ENCODE measurements at places on chromosomes 4 and X.
A peak's percentile ranks its signal among the peaks of the same experiment; 100 is the strongest.

GRCh38 chr4:22063613-22064012, 115.0 kb upstream of the KCNIP4 start:
- DNase-seq: no peak

DNA sequence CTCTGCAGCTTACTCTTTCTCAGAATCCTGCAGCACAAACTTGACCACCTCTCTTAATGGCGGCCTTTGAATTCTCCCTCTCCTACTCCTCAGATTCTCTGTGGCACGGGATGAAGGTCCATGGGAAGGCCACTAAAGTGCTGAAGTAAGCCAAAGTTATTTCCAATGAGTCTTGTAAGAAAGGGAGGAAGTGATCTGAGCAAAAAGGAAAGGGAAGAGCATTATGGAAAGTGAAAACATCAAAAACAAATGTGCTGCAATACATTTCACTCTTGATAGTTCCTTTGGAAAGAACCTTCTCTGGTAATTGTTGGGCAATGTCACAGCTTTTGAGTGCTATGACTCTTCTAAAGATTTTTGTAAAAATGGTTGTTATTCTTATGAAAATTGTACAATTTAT, 54.3 kb upstream of the CAMK2D start:
- DNase-seq: no peak

DNA sequence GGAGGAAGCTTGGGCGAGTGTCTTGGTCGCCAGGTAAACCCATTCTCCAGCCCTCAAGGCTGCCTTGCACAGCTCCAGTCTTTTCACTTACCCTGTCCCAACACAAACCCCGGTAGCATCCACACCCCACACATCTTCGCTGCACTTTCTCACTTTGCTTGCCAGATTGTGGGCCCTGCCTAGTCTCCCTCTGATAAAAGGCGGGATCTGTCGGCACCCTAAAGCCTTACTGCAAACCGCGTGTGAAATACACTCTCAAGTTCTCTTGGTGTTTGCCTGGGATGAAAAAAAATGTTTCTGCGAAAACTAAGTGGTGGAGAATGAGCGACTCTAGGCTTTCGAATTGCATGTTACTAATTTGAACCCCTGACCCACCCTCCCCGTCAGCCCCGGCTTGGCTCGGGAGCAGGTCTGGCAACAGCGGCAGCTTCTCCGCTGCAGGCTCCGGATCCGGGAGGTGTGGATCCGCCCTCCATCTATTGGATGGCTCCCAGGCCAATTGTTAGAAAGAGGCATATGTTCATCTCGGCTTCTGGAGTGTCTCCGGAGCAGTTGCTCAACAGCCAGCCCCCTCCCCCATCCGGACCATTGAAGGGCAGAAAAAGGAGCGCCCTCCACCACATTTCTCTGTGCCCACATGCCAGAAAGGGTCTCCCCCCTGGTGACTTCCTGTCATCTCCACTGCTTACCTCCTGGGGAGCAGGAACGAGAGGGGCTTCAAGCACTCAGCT, 3.0 kb upstream of the CITED1 start:
- peak; percentile 53 for DNase-seq

DNA sequence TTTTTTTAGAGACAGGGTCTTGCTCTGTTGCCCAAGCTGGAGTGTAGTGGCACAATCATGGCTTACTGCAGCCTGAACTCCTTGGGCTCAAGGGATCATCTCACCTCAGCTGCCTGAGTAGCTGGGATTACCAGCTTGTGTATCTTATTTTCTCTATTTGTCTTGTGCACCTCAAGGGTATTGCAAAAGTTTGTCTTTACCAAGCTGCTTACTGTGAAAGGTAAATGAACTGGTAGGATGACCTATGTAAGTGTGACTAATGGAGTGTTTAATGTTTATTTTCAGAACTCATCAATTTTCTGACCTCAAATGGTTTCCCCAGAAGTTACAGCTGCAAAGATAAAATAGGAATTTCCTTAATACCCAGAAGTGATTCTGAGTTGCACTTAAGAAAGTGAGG, 5.3 kb upstream of the FGA start:
- no peak for DNase-seq

DNA sequence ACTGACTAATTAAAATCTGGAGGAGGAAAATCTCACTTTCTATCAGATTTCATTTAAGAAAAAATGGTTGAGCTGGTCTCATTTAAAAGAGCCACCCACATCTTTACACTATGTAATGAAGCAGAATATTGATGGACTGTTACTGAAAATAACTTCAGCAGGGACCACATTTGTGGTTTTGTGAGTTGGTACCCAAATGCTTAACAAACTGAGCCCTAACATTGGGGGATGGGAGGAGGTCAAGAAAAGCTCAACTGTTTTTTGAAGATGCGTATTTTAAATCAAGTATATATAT, 30.1 kb downstream of the HOPX start:
- DNase-seq: no peak

GRCh38 chr4:112085156-112086035, 59.9 kb upstream of the FAM241A start:
- DNase-seq: peak; percentile 38

DNA sequence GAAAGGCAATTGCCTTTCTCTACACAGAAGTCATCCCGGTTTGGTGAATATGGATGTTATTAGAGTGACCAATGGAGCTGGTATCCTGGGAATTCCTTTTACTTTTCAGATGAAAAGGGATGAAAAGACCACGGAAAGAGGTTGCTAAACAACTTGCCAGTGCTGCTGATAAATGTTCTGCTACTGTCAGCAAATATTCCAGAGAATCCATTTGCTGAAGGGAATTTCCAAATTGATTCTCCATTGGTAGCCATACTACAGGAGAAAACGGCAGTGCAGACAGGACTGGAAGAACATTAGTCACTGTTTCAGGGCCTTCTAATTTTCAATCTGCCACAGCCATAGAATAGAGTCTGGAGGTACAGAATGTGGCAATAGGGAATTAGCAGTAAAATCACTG, 451.5 kb downstream of the PCDH11X start:
- no peak for DNase-seq

DNA sequence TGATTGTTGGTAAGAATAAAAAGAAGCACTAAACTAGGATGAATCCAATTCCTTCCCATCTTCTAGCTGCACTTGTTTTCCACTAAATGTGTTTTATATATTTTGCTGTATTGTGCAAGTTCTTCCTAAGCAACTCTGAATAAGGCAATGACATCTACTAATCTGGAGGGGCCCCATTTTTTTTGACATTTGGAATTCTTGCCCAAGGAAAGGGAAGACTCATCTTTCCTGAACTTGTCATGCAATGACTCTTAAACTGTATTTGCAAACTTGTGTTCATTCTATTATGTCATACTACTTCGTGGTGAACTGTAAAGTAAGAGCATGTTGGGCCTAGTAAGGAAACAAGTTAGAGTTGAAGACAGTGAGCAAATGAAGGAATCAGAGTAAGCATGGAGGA, 45.9 kb downstream of the FREM3 start:
- DNase-seq: no peak

GRCh38 chrX:44482575-44482974, 60.1 kb downstream of the FUNDC1 start:
- DNase-seq: no peak

DNA sequence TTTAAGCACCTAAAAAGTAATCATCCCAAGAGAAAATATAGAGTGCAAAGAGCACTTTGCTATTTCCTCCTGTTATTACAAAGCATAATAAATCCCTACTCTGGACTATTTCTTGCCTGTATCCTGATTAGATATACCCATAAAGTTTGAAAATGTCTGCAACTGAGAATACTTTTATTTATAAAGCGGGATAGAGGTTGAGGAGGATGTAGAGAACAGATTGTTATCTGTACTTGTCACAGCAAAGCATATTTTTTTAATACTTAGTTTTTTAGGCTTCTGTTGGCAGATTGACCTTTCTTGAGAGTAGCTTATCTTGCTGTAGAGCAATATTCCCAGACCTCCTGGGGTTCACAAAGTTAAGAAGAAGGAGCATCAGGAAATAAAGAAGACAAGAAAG, 396.1 kb downstream of the KCNIP4 start:
- no peak for DNase-seq

DNA sequence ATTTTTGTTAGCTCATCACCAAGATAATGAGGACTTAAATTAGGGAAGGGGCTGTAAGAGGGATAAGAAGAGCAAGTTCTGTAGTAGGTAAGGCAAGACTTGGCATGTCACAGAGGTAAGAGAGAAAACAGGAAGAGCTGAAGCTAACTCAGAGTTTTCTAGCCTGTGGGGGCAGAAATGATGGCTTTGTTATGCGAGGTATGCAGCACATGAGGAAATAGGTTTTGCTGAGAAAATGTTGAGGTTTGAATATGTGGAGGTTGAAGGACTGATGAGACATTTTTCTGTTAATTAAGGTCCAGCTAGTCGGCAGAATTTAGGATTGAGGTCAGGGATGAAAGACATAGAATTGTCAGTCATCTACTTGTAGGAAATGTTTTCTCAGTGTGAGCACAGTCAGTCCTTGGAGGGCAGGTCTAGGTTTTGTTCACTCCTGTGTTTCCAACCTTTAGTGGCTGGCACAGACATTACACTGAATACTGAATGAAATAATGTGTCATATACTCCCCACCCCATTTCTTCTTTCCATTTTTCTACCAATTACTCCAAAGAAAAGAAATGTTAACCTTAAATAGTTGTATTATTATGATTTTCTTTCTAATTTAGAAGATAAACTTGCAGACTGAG, 154.0 kb upstream of the AADAT start:
- DNase-seq: no peak

DNA sequence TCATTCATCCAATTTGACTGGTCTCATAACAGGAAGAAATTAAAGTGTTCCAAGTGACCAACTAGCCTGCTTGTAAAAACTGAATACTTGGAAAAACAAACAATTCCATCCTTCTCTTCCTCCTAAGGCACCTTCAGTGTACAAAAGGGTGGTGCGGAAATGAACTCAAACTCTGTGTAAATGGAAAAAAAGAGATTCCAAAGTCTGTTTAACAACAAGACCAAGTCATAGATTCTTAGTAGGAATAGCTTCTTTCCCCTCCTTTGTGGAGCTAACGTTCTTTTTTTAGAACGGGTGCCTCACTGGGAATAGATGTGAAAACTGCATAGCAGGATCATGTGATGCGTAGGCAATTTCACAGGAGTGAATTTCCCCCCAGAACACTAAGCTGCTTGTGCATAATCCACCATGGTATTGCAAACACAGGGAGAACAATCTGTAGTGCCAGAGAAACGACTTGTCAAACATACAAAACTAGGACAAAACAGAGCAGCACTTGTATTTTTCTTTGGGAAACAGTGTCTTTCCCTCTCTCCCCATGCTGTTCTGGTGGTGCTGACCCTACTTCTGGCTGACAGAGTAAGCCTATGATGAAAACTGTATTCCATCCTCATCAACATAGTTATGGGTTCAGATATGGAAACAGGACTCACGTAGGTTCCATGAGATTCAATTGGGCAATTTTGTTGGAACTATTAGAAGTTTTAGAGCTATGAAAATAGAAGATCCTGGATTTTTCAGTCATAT, 13.2 kb upstream of the SOD3 start:
- DNase-seq: no peak

- no peak for DNase-seq
These were observed 8.4 kb upstream of the TMEM144 start for GRCh38 chr4:158201876-158202275.

DNA sequence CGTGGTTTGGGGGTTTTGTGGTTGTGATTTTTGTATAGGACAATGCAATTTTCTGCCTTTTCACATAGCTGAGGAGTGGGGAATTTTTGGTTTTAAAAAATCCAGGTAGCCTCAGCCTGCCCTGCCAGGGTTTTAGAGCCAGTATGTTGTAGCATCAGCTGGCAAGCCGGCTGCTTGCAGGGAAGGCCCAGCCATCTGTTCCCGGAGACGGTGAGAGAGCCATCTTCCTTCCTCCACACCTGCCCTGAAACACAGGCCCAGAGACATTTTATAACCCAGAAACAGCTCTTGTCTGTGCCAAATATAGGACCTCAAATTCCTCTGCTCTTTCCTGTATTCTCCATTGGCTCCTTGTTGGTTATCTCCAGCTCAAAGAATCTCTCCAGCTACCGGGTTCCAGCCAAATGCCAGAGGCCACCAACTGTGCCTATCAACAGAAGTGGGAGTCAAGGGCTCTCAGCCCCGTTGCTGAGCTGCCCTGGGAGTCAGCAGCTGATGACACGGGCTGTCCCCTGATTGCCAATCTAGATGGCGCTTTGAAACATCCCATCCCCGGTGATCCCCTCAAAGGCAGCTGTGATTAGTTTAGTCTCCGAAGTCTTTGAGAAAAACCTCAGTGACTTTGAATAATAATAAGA, 595.2 kb downstream of the MID1IP1 start:
- no peak for DNase-seq

Measured in Kasumi-1 (cell line).